Right lung (tissue), 10 donors: ENCODE measurements at places on chromosomes 7 and 10. TPM values are rescaled to one million over a fixed set of nuclear protein-coding genes. Genes with fewer than 3 reads are reported as not detected.

DNA sequence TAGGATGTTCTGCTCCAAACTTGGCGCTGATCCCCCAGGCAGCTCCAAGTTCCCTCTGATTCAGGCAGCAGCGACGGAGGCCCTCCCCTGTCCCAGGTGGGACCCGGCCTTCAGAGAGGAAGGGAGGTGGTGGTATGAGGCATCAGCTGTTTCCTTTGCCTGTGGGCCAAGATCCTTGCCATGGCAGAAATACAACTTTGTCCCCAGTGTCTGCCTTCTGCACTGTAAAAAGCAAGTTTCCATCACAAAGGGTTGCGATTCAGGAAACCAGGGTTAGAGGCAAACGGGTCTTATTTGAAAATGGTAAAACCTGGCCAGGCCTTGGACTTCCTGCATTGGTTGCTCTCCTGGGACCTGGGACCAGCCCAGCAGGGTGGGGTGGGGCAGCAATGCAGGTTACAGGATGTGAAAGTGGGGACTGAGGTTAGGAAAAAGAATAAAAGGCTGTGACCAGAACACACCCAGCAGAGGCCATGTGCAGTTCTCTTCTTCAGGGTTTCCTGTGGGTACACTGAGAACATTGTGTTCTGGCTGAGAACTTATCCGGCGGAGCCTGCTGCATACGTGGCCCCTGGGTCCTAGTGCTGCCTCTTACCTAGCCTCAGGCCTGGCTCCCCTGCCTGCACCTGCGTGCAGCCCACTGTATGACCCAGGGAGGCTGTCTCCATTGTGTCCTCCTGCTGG, 25.1 kb upstream of the DDIT4 start:
- DNase-seq = no peak

Gene SPDYE8
- polyA plus RNA-seq = 0.61 TPM

Gene PRSS37
- 1.6 TPM for polyA plus RNA-seq

- no peak for DNase-seq
Measured at GRCh38 chr10:18303851-18304801, 163.9 kb downstream of the CACNB2 start.

- no peak for DNase-seq
Measured at GRCh38 chr7:103051519-103051918, 23.1 kb downstream of the FBXL13 start.

DNA sequence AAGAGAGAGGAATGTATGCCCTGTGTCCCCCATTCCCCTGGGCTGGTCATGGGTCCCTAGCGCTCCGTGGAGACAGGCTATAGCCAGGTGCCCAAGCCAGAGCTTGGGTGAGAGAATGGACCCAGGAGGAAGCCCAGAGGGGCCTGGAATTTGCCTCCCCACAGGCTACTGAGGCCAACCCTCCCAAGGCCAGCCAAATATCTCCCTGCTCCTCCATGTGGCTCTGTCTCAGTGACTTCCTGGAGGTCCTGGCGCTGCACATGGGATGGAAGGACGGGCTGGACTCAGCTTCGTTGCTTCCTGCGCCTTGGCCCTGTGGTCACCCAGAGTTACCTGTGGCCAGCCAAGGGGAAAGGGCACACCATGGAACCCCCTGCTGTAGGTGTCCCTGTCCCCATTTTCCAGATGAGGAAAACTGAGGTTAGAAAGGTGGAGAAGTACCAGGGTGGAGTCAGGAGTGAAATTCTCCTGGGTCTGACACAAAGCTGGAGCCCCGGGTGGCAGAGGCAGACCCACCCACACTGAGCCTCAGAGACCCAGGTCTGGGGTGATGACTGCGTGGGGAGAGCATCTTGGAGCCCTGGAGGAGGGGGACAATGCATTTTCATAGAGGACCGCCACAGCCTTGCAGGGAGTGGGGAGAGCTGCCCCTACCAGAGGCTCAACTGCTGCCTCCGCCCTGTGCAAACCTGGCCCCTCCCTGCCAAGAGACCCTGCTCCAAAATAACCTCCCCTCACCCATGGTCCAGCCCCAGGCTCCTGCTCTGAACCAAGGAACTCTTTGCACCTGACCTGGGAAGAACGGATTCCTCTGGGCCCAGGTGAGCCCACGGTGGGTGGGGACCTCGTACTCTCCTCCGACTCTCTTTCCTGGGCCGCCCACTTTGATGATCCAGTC, 42.6 kb downstream of the TMEM270 start:
- no peak for DNase-seq

Gene SUN3
- polyA plus RNA-seq = 0.29 TPM

Gene C10orf53
- not detected for polyA plus RNA-seq

GRCh38 chr7:20408467-20408826, 77.7 kb downstream of the ITGB8 start:
- DNase-seq = no peak

DNA sequence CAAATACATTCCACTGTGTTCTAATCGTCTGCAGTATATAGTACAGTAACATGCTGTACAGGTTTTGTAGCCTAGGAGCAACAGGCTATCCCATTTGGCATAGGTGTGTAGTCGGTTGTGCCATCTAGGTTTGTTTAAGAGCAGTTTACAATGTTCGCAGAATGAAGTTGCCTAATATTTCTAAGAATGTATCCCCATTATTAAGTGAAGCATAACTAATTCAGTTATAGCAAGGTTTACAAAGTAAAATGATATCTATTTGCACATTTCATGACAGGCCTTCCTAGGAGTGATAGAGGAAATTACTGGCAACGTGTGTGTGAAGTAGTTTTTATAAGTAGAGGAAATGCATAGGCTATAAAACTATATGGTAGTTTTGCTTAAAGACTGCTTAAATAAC, 4.0 kb downstream of the CREM start:
- DNase-seq = no peak

Gene HNRNPA2B1
- polyA plus RNA-seq = 1,609 TPM

Gene TMEM225B
- 1.4 TPM for polyA plus RNA-seq

DNA sequence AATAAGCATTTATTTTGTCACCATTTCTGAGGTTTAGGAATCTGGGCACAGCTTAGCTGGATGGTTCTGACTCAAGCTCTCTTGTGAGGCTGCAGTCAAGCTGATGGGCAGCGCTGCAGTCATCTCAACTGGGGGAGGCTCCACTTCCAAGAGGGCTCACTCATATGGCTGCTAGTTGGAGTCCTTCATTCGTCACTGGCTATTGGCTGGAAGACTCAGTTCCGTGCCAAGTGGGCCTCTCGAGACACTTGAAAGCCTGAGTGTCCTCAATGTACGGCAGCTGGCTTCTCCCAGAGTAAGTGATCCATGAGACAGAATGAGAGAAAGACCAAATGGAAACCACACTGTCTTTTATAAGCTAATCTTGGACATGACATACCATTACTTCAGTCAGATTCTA, 21.6 kb upstream of the COL13A1 start:
- peak; percentile 76 for DNase-seq

- DNase-seq = no peak
Measured at GRCh38 chr7:21704359-21704758, 161.5 kb downstream of the DNAH11 start.

GRCh38 chr7:3304131-3304530, 3.1 kb downstream of the SDK1 start:
- no peak for DNase-seq

GRCh38 chr7:49479936-49480544, 293.4 kb upstream of the VWC2 start:
- DNase-seq = no peak

- no peak for DNase-seq
Measured at GRCh38 chr7:33868166-33868565, 37.2 kb upstream of the BMPER start.

- DNase-seq = no peak
Measured at GRCh38 chr7:45001138-45001694, 1.2 kb downstream of the CCM2 start.

Gene ACTR3C
- 4.0 TPM for polyA plus RNA-seq

- DNase-seq = no peak
Measured at GRCh38 chr7:55567571-55567970, 4.7 kb downstream of the VOPP1 start.

GRCh38 chr10:125089469-125089868, 70.9 kb downstream of the CTBP2 start:
- no peak for DNase-seq

DNA sequence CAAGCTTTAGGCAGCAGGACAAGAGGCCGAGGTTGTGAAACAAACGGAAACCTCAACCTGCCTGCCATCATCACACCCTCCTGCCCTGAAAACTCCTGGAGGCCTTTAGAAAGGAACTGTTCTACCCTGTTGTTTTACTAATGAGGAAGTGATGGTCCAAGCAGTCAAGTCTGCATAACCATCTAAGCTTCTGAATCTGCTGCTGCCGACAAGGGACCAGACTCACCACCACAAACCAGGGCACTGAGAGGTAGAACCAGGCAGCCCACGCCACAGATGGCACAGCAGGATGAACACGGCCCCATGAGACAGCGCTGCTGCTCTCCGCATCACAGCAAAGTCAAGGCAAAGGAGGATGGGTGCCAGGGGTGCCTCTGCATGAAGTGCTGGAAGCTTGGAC, 209.4 kb downstream of the CELF2 start:
- DNase-seq = no peak

Gene SLC29A3
- 7.4 TPM for polyA plus RNA-seq

DNA sequence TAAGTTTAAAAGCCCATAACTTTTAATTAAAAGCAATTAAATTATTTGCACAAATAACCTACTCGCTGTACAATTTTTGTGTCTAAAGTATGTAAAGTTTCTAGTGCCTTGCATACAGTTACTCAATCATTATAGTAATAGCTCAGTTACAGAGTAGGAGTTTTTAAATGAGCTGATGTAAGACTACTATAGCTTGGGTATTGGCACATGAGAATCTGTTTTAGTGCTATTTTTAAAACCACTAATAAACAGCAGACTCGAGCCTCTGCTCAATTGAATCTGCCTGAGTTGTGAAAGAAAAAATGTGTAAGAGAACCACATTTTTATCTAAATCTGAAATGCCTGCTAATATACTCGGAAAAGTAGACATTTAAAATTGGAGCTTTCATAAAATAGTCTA, 31.1 kb downstream of the CTNNA3 start:
- DNase-seq = no peak

DNA sequence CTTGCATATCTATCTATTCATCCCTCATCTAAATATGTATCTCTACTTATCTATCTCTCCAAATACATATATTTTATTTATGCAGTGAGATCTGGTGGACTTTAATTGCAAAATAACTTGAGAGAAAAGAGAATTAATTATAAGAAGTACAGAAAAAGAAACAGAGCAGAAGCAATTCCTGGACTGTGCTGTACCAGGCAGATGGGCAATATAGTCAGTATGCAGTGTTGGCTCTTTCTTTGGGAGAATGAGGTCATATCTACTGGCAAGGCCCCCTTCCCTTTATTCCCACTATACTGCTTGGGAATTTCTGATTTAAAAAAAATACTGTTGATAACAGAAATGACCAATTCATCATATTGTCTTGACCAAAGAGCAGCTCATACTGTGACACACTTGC, 49.0 kb upstream of the TOMM7 start:
- DNase-seq = no peak

DNA sequence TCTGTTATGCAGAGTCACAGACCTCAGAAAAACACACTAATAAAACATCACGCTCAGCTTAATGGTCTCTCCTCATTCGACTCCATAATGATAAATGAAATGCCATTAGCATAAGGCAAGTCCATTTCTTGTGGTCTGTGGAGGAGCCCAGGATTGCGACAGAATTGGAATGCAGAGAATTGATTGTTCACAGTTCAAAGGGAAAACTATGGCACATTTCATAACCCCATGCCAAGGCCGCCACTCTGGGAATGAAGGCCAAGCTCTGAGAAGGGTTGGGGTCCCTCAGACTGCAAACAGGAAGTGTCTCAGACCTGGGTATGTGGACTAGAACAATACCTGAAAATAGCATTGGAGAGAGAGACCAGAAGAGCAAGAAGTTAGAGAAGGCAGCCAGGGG, 398.9 kb downstream of the ADRA2A start:
- no peak for DNase-seq

GRCh38 chr7:127874951-127875608, 156.2 kb downstream of the LRRC4 start:
- no peak for DNase-seq

Gene UROS
- polyA plus RNA-seq = 58.8 TPM

GRCh38 chr10:93064874-93065660, 4.5 kb downstream of the CYP26C1 start:
- no peak for DNase-seq

Gene PON1
- 0.64 TPM for polyA plus RNA-seq

Gene OR6B1
- polyA plus RNA-seq = not detected

GRCh38 chr7:106986450-106986977, 58.0 kb upstream of the PRKAR2B start:
- no peak for DNase-seq

DNA sequence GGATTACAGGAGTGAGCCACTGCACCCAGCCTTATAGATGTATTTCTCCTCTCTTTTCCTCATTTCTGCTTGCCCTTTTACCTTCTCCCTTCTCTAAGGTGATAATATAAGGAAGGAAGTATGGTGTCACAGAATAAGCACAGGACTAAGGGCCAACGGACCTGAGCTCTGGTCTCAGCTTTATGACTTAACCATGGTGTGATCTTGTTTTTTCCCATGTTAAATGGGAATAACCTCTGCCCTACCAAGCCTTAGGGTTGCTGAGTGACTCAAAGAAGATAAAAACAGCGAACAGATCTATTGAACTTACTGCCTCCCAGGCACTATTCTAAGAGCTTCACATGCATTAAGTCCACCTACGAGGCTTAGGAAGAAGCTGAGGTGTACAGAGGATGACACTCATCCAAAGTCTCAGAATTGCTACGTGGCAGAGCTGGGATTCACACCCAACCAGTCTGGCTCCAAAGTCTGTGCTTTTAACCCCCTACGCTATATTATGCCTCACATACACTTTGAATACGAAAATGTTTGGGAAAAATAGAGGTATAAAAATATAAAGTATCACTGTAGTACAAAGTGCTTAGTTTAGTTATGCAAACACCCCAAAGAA, 5.6 kb downstream of the UROS start:
- DNase-seq = no peak

DNA sequence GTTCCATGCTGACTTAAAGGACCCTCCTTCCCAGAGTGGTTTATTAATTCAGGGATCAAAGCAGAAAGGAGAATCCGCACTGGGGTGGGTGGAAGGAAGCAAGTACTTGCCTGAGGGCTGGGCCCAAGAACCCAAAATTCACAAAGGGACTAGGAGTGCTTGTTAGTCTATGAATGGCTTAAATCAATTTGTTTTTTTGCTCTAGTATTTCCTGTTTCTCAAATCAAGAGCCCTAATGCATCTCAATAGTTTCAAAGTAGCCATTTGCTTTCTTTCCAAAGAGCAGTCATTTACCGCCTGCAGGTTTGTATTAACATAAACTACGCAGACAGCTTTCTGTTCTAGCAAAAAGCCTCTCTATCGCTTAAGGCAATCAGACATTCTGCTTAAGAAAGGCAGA, 44.2 kb upstream of the SLC35G1 start:
- DNase-seq = no peak

- DNase-seq = no peak
Measured at GRCh38 chr7:42869131-42870020, 42.5 kb downstream of the C7orf25 start.
